ENCODE measurements at places on chromosomes 7 and 10.

- DNase-seq, result no peak
Measured at GRCh38 chr7:39621261-39621660, 2.1 kb upstream of the RALA start.

- no peak for DNase-seq
Measured at GRCh38 chr10:44378626-44379025, 6.3 kb downstream of the CXCL12 start.

DNA sequence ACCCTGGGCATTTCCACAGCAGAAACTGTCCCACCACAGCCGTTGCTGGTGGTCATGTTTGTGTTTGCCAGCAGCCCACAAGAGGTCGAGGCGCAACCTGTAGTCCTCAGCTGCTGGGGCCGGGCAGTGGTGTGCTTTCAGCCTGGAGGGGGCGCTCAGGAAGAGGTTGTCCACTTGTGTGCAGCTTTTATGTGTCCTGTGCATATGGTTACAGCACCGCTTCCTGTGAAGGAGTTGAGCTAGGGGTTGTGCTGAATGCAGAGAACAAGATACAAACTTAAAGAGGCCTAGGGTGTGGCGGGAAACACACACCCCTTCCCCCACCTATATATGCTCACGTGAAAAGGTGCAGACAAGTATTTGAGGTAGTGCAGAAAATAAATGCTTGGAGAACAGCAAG is 29.5 kb upstream of the PFKFB3 start:
- DNase-seq, result no peak

DNA sequence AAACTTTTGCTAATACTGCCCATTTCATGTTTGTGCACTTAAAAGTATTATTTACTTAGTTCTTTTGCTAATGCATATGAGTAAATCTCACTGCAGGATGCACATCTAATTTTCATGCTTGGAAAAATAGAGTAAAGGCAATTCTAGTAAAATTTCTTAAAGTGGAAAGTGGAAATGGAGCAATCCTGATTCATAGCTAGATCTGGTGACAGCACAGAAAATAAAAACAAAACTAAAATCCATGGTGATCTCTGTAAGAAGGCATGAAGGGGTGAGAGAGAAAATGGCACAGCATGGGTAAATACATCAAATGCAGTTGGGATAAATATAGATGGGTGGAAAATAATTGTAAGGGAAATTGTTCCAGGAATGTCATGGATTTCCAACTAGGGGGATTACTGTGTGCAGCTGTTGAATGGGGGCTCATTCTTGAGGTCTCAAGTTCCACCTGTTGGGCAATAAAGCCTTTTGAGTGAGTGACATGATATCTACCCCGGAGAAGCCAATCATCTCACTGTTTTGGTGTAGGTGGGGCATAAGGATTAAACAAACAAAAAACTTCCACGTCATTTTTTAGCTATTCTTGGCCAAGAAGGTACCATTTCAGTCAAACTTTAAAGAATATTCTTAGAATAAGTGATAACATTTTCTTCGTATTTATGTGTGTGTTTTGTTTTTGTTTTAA is 1.7 kb upstream of the MCU start:
- no peak for DNase-seq

- DNase-seq, result no peak
Measured at GRCh38 chr7:82384779-82385178, 58.8 kb downstream of the CACNA2D1 start.

DNA sequence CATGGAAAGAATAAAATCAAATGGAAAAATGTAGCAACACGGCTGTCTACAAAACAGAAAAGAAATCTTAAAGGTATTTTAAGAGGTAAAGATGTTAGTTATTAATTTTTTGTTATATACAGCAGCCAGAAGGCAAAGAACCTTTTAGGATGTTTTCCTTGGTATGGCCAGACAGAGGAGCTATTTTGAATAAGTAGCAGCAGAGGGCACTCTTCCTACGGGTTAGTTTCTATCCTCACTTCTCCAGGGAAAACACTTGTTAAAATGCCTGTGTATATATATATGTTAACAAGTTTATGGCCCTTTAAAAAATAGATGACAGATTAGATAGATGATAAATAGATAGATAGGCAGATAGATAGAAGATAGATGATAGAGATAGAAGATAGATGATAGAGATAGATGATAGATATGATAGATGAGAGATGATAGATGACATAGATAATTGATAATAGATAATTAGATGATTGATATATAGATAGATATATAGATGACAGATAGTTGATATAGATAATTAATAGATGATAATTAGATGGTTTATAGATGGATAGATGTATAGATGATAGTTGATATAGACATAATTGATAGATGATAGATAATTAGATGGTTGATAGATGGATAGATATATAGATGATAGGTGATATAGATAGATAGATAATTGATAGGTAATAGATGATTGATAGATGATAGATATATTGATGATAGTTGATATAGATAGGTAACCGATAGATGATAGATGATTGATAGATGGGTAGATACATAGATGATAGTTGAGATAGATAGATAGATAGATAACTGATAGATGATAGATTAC is 57.8 kb upstream of the WIPF3 start:
- no peak for DNase-seq

GRCh38 chr10:119405520-119405807 is 137.1 kb downstream of the RGS10 start:
- no peak for DNase-seq

- DNase-seq, result no peak
Measured at GRCh38 chr7:114088470-114088940, 169.7 kb upstream of the PPP1R3A start.

- DNase-seq, result no peak
Measured at GRCh38 chr7:151128144-151128543, 39.4 kb downstream of the GBX1 start.

GRCh38 chr7:139224219-139224618 is 6.8 kb upstream of the UBN2 start:
- DNase-seq, result no peak

DNA sequence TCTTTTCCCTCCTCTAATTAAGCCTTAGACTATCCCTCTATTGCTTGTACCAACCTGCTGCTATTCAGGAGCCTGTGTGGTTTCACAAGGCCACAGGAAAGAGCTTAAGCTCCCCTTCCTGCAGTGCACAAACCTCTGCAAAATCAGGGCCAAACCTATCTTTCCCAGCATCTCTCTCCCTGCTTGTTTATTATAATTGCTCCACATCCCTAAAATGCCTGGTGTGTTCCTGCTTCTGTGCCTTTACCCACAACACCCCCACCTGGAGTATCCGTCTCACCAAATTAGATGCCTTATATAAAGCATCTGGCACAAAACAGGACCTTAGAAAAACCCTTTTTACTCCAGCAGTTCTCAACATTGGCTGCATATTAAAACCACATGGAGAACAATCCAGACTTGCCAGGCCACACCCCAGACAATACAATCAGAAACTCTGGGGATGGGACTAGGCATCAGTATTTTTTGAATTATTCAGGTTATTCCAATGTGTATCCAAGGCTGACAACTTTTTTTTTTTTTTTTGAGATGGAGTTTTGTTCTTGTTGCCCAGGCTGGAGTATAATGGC is 16.7 kb downstream of the SEC31B start:
- DNase-seq, result no peak

DNA sequence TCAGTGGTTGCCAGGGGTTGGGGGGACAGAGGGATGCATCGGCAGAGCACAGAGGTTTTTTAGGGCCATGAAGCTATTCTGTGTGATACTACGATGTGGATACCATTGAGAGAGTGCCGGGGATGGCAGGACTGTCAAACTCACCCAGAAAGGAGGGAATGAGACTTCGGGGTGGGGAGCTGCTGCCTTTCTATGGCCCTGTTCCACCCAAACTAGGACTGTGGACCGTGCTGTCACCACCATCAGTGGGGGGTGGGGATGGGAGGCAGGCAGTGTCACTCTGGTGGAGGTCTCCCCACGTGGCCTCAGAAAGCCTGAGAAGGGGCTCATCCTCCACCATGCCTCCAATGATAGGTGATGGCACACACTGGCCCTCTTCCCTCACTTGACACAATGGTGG is 146.2 kb downstream of the PTPN20 start:
- DNase-seq, result no peak

DNA sequence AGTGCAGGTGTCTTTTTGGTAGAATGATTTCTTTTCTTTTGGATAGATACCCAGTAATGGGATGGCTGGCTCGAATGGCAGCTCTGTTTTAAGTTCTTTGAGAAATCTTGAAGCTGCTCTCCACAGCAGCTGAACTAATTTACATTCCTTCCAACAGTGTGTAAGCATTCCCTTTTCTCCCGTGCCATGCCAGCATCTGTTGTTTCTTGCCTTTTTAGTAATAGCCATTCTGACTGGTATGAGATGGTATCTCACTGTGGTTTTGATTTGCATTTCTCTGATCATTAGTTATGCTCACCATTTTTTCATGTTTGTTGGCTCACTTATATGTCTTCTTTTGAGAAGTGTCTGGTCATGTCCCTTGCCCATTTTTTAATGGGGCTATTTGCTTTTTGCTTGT is 486.3 kb downstream of the GALNT17 start:
- no peak for DNase-seq

Data from GM13977 (cell line).